ENCODE measurements at places on chromosomes 16 and 17.

DNA sequence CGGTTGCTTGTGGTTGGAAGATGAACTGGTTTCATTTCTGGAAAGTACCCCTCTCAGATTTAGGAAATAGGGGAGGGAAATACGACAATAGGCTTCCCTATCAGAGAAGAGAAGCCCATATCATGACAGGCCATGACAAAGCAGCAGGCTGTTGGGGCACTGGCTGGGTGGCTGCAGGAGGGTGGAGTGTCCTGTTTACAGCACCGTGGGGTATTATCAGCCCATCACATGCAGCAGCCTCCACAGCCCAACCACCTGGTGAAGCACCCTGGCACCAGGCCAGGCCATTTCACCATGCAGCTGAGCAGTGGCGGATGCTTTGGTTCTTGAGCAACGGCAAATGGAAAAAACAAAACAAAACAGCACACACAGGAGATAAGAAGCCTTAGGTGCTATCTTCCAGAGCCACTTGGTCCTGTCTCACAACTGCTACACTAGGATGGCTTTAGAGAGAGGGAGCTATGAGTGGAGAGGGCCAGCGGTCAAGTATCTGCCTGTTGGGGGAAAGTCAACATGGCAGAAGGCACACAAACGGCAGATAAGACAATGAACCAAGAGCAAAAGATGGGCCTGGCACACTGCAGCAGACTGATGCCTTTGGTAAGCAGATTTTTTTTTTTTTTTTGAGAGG lies 24.2 kb downstream of the FAM117A start:
- no peak for DNase-seq

- no peak for DNase-seq
Measured at GRCh38 chr17:12927541-12928425, 90.0 kb downstream of the ELAC2 start.

DNA sequence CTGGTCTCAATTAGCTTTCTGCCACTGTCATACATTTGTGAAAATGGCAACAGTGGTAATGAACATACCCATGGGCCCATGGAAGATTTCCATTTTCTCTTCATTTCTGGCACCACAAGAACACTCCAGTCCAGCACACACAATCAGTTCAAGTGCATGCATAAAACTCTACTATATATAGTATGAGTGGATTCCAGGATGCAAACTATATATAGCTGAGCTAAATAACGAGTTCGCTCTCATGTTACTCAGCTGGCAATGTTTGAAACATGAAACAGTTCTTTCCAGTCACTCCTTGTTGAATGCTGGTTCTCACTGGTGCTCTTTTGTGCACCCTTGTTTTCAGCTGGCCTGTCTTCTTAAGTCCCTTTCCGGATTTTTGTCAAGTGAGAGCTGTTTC lies 75.2 kb upstream of the DHX40 start:
- no peak for DNase-seq

GRCh38 chr17:27486741-27487140 lies 30.5 kb downstream of the KSR1 start:
- DNase-seq: no peak

GRCh38 chr16:89005201-89006035 lies 28.4 kb upstream of the CBFA2T3 start:
- DNase-seq: no peak

GRCh38 chr16:15403392-15403995 lies 7.9 kb downstream of the MPV17L start:
- DNase-seq: no peak

Measured in posterior cingulate gyrus (tissue), 11 donors.